ENCODE measurements at places on chromosomes 12 and 14.

DNA sequence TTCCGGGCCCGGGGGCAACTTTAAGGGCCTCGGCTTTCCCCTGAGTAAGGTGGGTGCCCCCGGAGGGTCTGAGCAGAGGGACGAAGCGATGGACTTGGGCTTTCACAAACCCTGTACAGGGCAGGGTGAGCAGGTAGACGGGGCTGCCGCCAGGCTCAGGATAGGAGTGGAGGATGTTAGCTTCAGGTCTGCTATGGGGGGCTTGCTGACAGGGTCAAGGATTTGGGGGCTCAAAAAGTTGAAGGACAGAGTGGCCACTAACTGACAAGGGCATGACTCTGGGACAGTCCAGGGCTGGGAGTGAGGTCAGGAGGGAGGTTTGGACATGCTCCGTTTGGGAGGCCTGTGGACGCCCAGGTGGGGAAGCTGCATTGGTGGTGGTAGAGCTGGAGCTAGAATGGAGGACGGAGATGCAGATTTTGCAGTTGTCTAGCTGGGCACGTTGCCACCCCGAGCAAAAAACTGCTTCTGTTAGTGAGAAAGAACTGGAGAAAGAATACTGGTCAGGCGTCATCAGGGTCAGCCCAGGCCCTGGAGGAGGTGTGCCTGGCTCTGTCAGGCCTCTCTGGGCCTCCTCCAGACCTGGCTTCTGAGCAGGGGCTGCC, 113.3 kb downstream of the ADGRD1 start:
- no peak for DNase-seq

GRCh38 chr14:22668417-22668816, 24.3 kb upstream of the OR6J1 start:
- DNase-seq: no peak

GRCh38 chr12:76706761-76707160, 57.2 kb upstream of the ZDHHC17 start:
- DNase-seq: no peak

GRCh38 chr14:92207928-92208265, 86.1 kb downstream of the CPSF2 start:
- DNase-seq: no peak

DNA sequence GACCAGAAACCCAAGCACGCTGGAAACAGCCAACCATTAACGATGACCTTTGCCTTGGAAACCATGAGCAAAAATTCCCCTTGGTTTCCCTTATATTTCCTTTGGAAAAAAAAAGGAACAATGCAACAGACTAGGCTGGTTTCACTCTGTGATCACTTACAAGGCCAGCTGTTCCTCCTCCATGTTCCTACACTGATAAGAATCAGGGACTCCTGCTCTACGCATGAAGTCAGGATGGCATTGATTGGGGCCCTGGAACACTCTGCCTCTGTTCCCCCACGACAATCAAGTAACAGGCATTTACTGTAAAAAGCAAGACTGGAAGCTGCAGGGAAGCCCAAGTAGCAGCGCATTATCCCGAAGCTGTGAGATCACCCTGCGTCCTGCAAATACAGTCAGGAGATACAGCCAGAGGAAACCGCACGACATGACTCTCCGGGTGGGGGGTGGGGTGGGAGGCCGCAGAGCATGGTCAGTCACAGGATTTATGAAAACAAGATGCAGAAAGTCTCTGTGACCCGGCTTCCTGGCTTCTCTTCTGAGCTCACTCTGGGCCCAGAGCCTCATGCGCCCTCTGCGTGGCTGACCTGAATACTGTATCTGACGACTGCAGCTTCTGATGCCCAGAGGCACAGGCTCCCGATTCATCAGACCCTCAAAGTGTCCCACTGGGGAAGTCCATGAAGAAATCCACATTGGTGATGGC, 31.1 kb downstream of the SSH1 start:
- no peak for DNase-seq

GRCh38 chr12:50924439-50925341, 27.7 kb upstream of the HIGD1C start:
- peak; percentile 46 for DNase-seq

DNA sequence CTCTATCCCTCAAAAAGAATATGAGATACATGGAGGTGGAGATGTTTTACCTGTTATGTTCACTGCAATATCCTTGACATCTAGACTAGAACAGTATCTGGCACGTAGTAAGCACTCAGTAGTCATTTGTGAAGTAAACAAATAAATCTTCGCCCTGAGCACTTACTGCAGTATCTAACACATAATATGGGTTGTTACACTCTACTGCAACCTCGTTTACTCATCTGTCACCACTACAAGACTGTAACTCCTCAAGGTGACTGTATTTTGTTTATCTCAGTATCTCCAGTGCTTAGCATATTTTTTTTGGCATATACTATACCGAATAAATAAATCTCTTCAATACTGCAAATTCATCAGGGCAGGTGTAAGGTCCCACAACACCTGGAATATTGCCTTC, 66.1 kb downstream of the WASHC3 start:
- DNase-seq: no peak
